ENCODE measurements at places on chromosomes 5 and 9.

- no peak for DNase-seq
Measured at GRCh38 chr9:137974746-137975526, 97.4 kb downstream of the CACNA1B start.

DNA sequence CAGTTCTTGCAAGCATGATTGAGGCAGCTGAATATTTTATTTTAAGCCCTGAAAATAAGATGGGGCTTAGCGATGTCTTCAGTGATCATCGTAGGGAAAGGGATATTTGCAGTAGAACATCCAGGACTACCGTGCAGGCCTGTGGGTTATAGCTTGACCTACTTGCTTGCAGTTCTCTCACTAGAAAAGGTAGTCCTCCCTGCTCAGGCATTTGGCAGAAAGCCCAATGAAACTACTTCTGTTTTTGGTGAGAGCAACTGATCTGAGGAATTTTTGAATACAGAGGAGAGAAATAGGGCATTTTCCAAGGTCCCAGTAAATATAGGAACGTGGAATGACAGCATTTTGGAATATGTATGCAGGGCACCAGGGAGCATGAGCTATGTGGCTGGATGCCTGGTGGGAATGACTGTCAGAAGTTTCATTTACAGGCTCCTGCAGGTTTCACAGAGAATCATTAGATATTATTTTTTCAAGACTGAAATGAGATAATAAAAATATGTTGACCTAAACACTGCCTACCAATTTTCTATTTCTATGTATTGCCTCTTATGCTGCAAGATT lies 417.9 kb upstream of the ACTBL2 start:
- no peak for DNase-seq

DNA sequence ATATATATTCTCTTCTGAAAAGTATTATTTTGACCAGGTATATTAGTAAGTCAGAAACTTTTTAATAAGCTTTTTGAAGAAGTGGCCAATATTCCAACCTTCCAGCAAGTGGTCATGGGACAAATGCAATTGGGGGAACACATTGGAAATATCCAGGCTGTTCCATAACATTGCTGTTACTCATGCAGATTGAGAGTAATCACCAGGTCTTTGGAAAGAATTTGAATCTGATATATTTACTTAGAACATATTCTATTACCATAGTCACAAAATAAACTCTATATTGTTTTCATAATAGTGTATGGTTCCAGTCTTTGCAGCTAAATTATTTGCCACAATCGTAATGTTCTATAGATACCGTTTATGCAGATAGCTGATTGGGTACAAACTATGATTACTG lies 102.8 kb downstream of the TAF11L14 start:
- no peak for DNase-seq

DNA sequence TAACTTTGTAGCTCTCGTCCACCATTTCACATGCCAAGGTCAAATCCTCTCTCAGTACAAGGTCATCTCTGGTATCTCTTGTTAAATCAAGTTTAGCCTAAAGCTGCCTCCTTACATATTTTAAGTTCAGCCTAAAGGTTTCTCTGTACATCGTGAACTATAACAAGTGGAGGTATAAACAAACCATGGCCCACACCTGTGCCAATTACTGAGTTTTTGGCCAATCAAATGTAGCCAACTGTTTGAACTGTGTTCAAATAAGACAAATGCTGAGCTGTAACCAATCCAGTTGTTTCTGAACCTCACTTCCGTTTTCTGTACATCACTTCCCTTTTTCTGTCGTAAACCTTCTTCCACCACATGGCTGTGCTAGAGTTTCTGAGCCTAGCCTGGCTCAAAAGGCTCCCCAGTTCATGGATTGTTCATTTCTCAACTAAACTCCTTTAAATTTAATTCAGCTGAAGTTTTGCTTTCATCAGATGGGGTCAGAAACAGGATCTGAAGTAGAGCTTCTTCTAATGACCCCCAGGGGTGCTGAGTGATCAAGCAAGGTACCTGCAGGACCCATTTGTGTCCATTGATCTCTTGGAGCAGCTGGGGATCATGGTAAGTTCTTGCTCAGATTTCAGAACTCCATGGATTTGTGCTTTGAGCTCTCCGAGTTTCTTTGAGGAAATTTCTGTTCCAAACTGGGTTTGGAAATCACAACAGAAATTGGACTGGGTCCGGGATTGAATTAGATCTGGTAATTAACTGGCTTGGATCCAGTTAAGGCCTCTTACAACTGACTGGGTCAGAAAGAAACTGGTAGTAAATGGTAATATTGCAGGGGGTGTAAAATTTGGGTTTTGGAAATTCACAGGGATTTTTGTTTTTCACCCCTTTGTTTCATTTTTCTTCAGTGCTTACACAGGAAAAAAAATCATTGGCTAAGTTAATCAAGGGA lies 11.0 kb upstream of the NANS start:
- DNase-seq, result no peak

All from pulmonary artery endothelial cell (primary cell).